COR-L47 (cell line): ENCODE measurements at places on chromosomes 2 and 18.

GRCh38 chr2:79638954-79639353, 126.1 kb downstream of the CTNNA2 start:
- DNase-seq, result no peak

DNA sequence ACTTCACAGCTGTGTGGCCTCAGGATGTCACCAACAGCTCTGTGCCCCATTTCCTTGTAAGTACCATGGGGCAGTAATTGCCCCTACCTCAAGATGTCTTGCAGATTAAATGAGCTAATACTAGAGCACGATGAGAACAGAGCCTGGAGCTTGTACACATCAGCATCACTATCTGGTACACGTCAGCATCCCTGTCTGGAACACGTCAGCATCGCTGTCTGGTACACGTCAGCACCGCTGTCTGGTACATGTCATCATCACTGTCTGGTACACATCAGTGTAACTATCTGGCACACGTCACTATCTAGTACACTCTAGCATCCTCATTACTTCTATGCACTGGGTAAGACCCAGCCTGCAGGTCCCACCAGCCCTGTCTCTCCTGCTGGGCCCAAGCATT, 37.2 kb downstream of the AQP12A start:
- DNase-seq, result no peak

DNA sequence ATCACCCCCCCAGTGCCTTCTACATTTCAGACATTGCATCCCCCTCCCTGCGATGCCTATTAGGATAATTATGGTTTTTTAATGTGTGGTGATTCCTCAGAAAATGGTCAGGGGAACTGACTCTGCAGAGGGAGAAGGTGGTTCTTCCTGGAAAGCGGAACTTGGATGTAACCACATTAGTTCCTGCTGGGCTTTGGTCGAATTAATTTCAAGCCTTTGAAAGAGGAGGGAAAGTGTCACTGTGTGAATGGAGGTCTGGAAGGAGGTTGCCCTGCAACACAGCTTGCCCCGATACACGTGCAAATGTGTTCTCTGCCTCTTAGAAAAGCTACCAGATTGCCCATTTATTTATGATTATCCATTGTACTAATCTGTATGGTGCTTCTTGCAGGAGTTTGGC, 63.2 kb upstream of the TPO start:
- no peak for DNase-seq

GRCh38 chr2:217399291-217399690, 539.4 kb upstream of the TNP1 start:
- DNase-seq, result no peak

GRCh38 chr18:78699499-78699898, 280.1 kb upstream of the SALL3 start:
- DNase-seq, result peak; percentile 9

DNA sequence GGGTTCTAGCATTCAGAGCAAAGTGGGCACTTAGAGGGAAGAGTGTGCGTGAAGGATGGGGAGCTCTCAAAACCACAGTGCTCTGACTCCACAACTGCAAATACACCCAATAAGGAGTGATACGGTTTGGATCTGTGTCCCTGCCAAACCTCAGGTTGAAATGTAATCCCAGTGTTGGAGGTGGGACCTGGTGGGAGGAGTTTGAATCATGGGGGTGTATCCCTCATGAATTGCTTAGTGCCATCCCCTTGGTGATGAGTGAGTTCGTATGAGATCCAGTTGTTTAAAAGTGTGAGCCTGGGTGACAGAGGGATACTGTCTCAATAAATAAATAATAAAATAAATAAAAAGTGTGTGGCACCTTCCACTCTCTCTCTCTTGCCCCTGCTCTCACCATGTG, 50.3 kb upstream of the CCDC85A start:
- no peak for DNase-seq

DNA sequence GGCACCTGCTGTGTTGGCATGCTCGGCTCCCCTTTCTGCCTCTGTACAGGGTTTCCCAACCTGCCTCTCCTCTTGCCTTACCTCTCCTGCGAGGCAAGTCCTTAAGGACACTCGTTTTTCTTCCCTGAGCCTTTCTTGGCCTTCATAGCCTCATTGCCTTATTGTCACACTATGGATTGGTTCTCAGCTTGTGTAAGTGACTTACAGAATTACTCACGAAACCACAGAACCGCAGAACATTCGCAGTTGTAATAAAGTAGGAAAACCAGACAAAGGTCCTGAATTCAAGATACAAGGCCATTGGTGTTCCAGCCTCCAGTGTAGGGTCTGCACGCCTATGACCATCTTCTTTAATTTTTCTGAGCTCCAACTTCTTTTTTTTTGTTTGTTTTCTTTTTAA, 317.6 kb upstream of the SMIM21 start:
- no peak for DNase-seq

- DNase-seq, result no peak
These were observed 690 bp downstream of the SDC1 start for GRCh38 chr2:20224164-20224715.

GRCh38 chr2:60539140-60539539, 14.3 kb downstream of the BCL11A start:
- DNase-seq, result no peak

DNA sequence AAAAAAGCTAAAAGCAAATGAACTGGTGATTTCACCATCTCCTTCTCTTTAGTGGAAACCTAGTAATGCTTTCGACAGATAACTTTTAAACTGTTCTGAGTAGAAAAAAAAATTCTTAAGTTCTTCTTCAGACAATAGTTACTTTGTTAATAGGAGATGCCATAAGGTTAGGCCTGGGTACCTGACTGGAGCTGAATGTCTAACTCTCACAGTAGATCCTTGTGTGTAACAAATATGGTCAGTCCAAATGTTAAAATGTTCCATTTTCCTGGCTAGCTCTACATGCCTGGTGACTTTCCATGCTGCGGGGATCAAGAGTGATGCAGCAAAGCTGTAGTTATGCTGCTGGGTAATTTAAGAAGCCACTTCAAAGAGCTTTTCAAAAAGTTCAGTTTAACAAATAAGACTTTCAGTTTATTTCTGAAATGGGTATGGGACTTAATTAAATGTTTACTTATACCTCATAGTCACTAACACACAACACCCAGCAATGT, 264.0 kb upstream of the SESTD1 start:
- no peak for DNase-seq
